ENCODE measurements at places on chromosomes 5 and 9.

- no peak for DNase-seq
Observed at GRCh38 chr5:150116667-150117400, 30.5 kb upstream of the CSF1R start.

- DNase-seq, result no peak
Observed at GRCh38 chr9:95190413-95190812, 127.1 kb downstream of the FANCC start.

GRCh38 chr9:71901695-71902597 is 9.0 kb downstream of the ABHD17B start:
- DNase-seq, result no peak

- DNase-seq, result no peak
Observed at GRCh38 chr5:128695791-128696530, 157.9 kb upstream of the FBN2 start.

- no peak for DNase-seq
Observed at GRCh38 chr5:67827541-67827940, 388.0 kb upstream of the PIK3R1 start.

DNA sequence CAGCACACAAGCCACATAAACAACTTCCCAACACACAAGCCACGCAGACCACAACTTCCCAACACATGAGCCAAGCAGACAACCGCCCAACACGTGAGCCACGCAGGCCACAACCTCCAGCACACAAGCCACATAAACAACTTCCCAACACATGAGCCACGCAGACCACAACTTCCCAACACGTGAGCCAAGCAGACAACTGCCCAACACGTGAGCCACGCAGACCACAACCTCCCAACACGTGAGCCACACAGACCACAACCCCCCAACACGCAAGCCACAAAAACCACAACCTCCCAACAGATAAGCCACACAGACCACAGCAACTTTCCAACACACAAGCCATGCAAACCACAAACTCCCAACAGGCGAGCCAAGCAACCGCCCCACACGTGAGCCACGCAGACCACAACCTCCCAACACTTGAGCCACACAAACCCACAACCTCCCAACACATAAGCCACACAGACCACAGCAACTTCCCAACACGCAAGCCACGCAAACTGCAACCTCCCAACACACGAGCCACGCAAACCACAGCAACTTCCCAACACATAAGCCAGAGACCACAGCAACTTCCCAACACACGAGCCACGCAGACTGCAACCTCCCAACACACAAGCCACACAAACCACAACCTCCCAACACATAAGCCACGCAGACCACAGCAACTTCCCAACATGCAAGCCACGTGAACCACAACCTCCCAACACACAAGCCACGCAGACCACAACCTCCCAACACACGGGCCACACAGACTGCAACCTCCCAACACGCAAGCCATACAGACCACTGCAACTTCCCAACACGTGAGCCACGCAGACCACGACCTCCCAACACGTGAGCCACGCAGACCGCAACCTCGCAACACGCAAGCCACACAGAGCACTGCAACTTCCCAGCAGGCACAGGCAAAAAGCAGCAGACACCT is 10.1 kb downstream of the BRD9 start:
- DNase-seq, result no peak

DNA sequence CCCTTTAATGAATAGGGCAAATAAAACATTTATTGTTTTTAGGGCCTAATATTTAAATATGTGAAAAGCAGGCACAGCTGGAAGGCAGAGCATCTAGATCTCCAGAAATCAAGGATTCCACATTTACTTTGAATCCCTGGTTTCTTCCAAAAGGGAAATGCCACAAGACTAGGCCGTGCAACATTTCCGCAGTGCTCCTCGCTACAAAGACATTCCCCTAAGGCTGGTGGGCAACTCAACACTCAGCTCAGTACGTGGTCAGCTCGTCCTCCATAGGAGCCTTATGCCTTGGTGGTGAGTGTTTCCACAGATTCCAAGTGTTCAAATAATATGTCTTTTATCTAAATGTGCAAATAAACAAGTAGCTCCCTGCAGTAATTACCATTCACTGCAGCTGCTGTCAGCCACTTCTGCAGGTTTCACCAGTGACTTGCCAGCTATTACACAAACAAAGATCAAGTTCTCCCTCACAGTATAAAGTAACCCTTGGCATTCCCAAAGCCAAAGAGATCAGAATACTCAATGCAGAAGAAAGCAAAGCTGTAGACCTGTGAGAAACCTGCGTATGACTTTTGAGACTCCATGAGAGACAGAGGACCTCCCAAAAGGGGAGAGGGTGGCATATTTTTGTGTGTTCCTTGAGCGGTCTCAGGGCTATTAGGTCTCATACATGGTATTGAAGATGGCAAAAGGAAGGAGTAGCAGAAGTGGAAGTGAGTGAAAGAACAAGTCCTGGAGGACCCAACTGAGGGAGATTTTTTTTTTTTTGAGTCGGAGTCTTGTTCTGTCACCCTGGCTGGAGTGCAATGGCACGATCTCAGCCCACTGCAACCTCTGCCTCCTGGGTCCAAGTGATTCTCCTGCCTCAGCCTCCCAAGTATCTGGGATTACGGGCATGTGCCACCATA is 38.0 kb upstream of the TENT2 start:
- no peak for DNase-seq

DNA sequence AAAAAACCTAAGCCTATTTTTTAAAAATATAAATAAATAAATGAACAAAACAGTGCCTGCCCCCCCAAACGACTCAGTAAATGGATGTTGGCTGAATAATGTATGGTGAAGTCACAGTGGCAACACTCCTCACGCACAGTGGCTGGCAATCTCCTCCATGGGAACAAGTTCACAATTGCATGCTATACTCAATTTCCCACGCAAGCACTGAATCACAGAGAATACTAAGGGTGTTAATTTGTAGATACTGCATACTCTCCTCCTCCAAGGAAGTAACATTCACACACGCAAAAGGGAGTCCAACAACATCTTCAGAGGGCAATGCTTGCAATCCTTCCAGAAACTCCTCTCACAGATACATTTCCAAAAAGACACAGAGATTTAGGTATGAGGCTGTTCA is 47.5 kb downstream of the SERINC5 start:
- DNase-seq, result no peak

DNA sequence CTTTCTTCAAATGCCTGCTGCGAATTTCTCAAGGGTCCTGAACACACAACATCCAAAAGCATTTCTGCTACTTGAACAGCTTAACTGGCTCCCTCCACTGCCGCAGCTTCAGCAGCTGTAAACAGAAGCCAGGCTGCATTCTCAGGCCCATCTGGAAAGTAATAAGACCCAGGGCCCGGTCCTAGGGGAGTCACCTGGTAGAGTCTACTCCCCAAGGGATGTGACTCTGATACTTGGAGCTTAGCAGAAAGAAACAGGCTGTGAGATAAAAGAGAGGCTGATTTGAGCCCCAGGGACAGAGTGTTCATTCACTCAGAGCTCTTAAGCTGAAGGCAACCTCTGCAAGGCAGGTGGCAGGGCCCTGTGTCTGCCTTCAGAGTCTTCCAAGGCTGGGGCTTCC is 356.8 kb downstream of the SPOCK1 start:
- DNase-seq, result no peak

- DNase-seq, result no peak
Observed at GRCh38 chr5:125006011-125006685, 259.7 kb upstream of the ZNF608 start.

DNA sequence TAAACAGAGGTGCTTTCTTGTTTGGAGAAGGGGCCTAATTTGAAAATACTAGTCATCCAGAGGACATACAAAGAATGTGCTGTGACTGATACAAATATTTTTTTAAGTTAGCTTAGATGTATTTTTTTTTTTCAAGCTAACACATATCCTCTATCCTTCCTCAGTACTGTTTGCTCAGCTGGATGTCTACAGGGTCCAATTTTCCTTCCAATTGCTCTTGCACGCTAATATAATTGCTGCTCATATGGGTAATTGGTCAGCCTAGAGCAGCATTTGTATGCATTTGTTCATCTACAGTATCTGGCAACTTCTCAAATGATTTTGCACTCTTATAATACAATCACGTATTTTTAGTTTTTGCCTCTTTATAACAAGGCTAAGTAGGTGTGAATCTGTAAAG is 84.7 kb downstream of the ZDHHC21 start:
- DNase-seq, result no peak

- DNase-seq, result no peak
Observed at GRCh38 chr5:179865491-179866240, 7.0 kb upstream of the MRNIP start.

DNA sequence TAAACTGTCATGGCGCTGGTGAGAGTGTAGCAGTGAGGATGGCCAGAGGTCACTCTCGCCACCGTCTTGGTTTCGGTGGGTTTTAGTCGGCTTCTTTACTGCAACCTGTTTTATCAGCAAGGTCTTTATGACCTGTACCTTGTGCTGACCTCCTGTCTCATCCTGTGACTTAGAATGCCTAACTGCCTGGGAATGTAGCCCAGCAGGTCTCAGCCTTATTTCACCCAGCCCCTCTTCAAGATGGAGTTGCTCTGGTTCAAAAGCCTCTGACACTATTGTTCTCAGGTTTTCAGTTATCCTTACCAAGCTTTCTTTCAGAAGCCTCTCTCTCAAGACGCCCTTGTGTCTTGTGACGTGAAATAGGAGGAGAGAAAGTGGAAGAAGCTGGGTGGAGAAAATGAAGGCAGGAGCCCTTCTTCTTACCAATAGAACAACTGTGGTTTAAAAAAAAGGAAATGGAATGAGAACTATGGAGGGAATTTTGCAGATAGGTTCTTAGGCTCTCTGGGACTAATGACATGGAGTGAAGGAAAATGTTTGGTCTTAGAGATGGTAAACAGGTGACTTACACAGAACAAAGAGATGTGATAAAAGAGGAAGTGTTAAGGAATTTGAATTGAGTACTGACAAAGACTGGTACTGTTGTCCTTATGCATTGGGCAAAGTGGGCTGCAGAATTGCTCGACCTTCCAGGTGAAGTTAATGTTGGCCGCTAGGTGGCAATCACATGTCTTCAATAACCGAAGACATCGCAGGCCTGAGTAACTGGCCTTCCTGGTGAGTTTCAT is 133.3 kb upstream of the RAI14 start:
- DNase-seq, result peak; percentile 65

DNA sequence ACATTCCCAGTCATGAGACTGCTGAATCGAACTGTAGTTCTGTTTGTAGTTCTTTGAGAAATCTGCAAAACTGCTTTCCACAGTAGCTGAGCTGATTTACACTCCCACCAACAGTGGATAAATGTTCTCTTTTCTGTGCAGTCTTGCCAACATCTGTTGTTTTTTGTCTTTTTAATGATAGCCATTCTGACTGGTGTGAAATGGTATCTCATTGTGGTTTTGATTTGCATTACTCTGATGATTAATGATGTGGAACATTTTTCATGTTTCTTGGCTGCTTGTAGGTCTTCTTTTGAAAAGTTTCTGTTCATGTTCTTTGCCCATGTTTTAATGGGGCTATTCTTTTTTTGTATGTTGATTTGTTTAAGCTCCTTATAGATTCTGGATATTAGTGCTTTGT is 187.3 kb upstream of the TLE4 start:
- DNase-seq, result no peak

GRCh38 chr5:176342766-176343458 is 18.7 kb downstream of the KIAA1191 start:
- no peak for DNase-seq

DNA sequence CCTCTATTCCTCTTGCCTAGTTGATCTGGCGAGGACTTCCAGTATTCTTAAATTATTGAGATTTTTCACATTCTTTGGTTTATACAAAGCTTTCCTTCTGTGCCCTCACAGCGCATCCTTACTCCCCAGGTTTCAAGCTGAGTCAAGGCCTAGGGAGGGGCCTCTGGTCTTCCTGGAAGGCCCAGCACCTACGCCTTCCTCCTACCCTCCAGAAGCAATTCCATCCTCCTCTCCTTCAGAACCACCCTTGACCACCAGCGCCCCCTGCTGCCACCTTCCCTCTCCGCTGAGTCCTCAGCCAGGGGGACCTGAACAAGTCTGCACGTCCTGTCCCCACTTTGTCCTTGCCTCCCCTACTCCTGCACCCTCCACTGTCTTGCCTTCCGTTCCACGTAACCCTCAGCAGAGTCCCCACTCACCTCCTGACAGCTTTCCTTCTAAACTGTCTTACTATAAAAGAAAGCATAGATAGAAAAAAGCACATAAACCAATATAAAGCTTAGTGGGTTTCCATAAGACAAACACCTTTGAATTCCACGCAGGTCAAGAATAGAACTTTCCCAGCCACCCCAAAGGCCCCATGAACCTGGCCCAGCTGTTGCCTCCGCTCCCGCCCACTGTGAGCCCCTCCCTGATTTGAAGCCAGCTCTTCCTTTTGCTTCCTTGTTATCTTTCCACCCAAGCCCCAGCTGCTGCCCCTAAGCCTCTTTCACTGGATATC is 63.0 kb upstream of the CTSL start:
- peak; percentile 55 for DNase-seq

GRCh38 chr9:135218331-135219225 is 131.1 kb downstream of the OLFM1 start:
- no peak for DNase-seq

- DNase-seq, result no peak
Observed at GRCh38 chr9:16704116-16705110, 166.1 kb downstream of the BNC2 start.

DNA sequence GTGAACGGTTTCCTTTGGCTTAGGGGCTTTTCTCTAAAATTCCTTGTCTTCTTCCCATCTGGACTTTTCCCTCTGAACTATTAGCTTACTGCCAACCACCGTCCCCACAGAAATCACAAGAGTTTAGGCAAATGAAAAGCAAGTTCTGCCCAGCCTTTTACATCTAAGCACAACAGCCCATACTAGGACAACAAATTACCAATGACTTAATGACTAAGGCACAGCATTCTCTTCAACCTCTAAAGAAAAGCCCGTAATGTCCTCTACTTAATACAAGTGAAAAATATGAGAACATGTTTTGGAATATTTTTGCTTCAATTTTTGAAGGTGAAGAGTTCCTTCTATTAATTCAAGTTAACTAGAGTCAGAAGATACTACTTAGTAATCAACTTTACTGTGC is 1.2 kb downstream of the ZBTB5 start:
- DNase-seq, result no peak

DNA sequence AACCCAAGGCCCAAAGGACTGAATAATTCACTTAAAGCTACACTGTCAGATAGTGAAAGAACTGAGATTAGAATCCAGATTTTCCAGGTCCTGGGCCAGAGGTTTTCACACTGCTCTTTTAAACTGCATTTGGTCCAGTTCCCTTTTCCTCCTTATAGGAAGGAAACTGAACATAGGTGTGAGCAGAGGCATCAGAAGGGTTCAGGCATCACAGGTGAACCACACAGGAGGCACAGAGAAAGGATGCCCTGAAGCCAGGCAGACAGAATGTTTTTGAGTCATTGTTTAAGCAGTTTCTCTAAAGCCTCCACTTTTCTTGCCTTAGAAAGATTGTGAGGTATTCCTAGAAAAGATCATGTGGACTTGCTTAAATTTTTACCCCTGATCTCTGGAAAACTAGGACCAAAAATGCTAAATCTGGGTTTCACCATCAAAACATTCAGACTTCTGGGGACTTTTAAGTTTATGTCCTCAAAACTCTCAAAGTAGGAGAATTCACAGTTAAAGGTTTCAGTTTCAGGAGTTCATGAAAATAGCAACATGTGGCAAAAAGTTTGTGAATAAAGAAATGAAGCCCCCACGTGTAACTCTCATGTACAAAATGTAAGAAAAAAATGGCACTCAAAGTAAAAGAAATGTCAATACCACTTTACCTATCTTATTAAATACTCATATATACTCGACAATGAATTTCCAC is 386.1 kb downstream of the NTRK2 start:
- DNase-seq, result no peak

All from CD14-positive monocyte (primary cell).